COLO829 (cell line): ENCODE measurements at places on chromosomes 12 and 14.

DNA sequence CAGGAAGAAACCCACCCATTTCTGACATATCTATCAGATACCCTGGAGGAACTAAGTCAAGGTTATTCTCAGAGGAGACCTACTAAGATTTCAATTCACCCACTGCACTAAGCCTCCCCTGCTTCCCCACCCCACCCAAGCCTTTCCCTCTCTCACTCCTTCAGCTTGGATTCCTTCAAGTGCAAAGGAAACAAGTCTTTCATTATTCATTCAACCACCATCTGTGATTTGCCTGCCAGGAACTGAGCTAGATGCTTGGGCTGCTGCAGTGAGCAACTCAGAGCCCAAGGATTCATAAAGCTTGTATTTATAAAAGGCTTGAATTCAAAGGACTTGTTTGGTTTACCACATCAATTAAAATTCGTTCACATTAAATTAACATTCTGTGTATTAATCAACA lies 161.3 kb downstream of the GXYLT1 start:
- DNase-seq: peak; percentile 61

DNA sequence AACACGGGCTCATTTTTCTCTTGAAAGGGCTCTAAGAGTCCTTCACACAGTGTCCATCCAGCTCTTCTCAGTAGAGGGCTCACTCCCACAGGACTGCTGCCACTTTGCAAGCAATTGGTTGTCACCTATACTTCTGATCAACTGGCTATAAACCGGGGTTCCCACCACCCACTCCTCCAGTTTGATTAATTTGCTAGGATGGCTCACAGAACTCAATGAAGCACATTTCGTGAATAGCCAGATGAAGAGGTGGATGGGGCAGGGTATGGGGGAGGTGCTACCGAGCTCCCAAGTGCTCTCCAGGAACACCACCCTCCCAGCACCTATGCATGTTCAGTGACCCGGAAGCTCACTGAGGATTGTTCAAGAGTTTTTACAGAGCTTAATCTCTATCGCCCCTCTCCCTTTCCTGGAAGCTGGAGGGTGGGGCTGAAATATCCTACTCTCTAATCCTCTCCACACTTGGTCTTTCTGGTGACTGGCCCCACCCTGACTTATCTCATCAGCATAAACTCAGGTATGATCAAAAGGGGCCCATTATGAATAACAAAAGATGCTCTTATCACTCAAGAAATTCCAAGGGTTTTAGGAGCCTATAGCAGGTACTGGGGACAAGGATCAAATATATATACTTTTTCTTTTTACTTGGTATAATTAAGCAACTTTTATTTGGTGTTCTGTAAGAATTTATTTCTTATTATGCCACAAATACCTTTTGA lies 13.9 kb upstream of the EGLN3 start:
- DNase-seq: no peak

DNA sequence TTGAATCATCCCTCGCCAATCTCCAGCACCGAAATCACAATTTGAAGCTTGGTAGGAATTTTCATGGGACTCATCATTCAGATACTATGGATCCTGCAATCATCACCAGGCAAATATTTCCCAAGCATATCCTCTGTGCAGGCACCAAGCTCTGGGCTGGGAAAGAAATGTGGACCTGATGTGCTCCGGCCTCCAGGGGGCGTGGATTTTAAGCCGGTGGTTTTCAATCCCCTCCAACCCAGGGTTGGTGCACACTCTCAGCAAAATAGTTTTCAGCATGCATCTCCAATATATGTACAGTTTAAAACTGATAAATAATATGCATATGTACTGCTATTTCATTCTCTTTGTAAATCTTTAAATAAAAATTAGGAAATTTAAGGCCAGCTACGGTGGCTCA lies 98.9 kb downstream of the RBM19 start:
- DNase-seq: no peak

DNA sequence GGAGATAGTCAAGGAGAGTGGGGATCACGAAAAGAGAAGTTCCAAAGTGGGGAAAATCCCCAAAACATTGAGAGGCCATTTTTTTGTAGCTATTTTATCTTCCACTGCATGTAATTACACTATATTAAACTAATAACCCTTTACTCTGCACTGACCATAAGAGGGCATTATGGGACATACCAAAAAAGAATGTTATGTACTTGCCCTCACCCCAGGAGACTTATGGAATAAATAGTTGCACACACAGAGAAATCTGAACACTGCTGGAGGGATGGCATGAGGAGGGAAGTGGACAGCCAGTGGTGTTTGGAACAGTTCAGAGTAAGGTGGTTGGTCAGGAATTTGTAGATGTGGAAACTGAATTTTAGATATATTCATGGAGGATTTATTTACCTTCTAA lies 422.9 kb downstream of the SNAPC1 start:
- no peak for DNase-seq

- DNase-seq: no peak
Measured at GRCh38 chr14:72774894-72775620, 118.8 kb downstream of the DPF3 start.

GRCh38 chr14:68788996-68789820 lies 3.7 kb downstream of the ZFP36L1 start:
- DNase-seq: peak; percentile 66

DNA sequence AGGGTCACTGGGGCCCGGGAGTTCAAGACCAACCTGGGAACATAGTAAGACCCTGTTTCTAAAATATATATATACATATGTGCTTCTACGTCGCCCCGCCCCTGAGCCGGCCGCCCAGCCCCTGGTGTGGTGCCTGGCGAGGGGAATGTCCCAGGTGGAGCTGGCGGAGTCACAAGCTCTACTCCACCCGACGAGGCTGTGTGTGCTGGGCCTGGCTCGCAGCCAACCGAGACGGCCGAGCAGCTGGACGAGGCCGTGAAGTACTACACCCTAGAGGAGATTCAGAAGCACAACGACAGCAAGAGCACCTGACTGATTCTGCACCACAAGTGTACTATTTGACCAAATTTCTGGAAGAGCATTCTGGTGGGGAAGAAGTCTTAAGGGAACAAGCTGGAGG lies 22.1 kb upstream of the ITPK1 start:
- DNase-seq: no peak

GRCh38 chr14:89186856-89187376 lies 230.1 kb downstream of the FOXN3 start:
- DNase-seq: no peak

- DNase-seq: no peak
Measured at GRCh38 chr12:46830731-46831334, 5.0 kb upstream of the SLC38A4 start.

DNA sequence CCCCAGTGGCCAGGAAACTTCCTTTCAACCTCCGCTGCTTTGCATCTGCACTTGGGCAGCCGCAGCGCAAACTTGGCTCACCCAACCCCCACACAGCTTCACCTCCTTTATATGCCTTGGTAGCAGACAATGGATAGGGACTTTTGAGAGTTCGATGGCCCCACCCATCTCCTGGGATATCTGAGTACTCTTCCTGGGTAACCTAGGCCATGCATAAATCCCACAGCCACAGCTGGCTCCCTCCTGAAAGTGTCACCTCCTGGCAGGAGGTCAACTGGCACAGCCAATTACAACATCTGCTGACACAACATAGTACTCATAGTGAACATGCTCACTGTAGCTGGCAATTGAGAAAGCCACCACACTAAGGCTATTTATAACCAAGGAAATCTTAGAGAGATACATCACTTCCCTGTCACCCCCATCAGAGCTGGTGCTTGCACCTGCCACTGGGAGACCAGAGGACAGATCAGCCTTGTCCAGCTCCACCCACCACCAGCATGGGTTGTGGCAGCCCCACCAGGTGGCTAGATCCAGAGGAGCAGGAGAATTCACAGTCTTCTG lies 410.0 kb downstream of the SYT1 start:
- DNase-seq: no peak

DNA sequence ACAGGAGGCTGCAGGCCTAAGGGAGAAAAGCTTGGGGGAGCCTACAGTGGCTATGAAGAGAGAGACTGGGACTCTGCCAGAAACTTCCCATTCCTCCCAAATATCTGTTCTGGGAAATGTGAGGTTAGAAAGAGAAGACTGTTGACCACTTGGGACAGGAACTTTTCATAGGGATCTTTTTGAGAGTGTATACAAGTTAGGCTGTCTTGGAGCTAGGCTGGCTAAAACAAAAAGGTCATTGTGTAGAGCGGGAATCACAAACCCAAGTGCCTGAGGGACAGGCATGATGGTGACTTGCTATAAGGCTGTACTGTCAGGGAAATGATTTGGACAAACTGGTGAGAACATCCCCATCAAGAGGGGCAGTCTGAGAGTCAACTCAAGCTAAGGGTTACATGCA lies 175.1 kb downstream of the GRIP1 start:
- DNase-seq: peak; percentile 75

DNA sequence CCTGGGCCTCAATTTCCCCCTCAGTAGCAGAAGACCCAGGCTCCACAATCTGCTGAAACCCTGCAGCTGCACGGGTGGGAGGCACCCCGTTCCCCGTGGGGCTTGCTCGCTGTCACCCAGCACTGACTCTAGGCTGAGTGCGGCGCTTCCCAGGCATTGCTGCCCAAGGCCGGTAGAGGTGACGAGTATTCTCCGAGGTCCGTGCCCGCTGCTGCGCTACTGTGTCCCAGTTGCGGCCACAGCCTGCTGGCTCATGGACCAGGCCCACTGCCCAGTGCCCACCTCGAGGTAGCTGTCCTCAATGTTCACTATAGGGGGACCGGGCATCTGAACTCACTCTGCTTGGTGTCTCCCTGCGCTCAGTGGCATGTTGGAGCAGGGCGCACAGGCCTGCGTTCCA lies 74.7 kb downstream of the GSC start:
- DNase-seq: no peak

DNA sequence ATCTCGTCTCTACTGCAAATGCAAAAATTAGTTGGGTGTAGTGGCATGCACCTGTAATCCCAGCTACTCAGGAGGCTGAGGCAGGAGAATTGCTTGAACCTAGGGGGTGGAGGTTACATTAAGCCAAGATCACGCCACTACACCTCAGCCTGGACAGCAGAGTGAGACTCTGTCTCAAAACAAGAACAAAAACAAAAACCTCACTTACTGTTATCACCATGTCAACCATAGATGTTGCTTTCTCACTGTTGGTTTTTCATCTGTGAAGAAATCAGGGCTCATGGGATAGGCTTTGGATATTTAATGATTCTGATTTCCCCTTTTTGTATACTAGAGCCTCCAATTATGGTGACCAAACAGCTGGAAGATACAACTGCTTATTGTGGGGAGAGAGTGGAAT lies 49.7 kb upstream of the CHPT1 start:
- no peak for DNase-seq

- no peak for DNase-seq
Measured at GRCh38 chr14:102218688-102219087, 79.0 kb downstream of the WDR20 start.

DNA sequence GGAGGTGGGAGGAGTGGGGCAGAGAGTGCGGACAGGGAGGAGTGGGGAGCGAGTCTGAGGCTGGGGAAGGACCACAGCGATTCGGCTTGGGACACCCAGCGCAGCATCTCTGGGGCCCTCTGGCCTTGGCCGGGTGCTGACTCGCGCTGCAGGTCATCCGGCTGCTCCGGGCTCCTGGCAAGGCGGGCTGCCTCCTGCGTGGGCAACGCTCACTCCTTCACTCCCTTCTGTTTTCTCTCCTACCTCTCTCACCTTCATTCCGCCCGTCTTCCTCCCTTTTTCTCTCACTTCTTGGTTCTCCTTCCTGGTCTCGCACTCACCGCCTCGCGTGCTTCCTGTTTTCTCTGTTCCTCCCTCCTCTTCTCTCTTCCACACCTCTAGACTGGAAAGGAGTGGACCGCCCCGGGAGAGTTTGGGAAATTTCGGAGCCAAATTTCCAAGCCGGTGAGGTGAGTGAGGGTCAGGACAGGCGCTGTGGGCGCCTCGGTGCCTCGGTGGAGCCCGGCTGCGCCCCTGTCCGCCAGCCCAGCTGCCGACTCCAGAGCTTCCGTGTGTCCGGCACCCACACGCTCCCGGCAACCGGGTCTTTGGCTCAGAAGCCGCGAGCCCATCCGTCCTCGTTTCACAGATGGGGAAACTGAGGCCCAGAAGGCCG lies 86.7 kb downstream of the B4GALNT3 start:
- no peak for DNase-seq

- no peak for DNase-seq
Measured at GRCh38 chr14:37241198-37241597, 43.5 kb downstream of the MIPOL1 start.

DNA sequence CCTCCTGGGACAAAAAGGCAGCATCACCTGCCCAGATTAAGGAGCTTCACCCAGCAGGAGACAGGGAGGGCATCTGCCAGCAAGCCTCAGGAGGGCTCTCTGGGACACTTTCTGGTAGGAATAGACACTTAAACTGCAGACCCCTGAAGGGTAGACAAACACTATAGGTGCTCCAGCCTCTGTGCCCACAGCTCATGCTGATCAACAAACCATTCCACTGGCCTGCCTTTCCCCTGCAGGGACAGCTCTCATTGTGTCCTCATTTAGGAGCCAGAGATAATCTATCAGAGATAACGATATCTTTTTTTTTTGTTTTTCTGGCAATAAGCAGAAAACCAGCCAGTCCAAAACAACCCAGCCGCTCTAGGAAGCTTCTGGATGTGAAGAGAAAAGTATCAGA lies 251.8 kb upstream of the CCDC196 start:
- DNase-seq: no peak

DNA sequence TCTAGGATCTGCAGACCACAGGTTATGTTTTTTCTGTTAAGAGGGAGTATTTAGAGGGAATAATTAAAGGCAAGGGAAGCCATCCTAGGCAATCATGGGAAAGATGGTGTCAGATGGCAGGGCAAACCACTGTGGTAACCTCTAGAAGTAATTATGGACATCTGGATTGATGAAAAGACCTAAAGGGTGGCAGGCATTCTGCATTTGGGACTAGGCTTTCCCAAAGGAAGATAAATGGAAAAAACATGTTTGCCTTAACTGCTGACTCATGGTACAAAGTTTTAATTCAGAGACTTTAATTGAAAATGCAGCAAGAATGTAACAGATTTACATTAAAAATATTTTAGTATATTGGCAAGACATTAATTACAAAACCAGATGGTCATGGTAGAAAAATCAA lies 88.1 kb downstream of the TMEM30B start:
- DNase-seq: no peak

GRCh38 chr14:102293781-102294180 lies 11.2 kb downstream of the MOK start:
- no peak for DNase-seq
